Activated T-cell treated with anti-CD3 and anti-CD28 coated beads, Interleukin-2, amount 50 U/mL, for 72 hours (primary cell): ENCODE measurements at places on chromosomes 2 and 18. TPM values are rescaled to one million over a fixed set of nuclear protein-coding genes. Genes with fewer than 3 reads are reported as not detected.

Gene COLEC11
- total RNA-seq = 0.21 TPM

DNA sequence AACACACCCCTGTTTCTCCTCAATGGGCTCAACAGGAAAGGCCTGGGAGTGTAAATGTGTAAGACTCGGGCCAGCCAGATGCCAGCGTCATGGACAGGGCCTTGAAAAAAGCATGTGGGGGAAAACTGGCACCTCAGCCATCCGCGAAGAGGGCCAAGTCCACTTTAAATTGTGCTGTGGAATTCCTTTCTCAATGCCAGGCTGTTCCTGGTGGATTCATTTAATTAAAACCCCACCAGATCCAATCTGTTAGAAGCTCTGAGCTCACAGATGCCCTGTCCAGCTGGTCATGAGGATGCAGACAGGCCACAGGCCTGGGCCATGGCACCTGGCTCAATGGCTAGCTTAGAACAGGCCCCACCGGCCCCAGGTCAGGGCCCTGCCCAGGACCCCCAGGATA lies 24.8 kb downstream of the KCNK3 start:
- H3K4me3 ChIP-seq = no peak overlapping the region
- H3K4me1 ChIP-seq = no peaks in the 10 kb centered on the region
- H3K36me3 ChIP-seq = no peaks in the 10 kb centered on the region
- H3K27ac ChIP-seq = no peak overlapping the region
- no peak for DNase-seq

DNA sequence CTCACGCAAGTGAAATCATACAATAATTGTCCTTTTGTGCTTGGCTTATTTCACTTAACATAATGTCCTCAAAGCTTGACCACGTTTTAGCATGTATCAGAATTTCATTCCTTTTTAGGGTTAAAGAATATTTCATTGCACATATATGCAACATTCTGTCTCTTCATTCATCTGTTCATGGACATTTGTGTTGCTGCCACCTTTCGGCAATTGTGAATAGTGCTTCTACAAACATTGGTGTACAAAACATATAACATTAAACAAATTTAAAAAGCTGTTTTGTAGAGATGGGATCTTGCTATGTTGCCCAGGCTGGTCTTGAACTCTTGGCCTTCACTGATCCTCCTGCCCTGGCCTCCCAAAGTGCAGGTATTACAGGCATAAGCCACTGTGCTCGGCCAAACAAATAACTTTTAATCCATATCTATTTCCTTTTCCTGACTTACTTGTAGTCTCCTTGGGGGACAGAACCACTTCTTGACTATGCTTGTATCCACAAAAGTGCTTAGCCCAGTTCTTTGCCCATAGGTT lies 209.3 kb downstream of the SLC4A3 start:
- no peaks in the 10 kb centered on the region for H3K27me3 ChIP-seq
- H3K36me3 ChIP-seq = no peaks in the 10 kb centered on the region
- H3K4me3 ChIP-seq = no peak overlapping the region
- no peak for DNase-seq
- no peaks in the 10 kb centered on the region for H3K4me1 ChIP-seq
- H3K27ac ChIP-seq = no peak overlapping the region

DNA sequence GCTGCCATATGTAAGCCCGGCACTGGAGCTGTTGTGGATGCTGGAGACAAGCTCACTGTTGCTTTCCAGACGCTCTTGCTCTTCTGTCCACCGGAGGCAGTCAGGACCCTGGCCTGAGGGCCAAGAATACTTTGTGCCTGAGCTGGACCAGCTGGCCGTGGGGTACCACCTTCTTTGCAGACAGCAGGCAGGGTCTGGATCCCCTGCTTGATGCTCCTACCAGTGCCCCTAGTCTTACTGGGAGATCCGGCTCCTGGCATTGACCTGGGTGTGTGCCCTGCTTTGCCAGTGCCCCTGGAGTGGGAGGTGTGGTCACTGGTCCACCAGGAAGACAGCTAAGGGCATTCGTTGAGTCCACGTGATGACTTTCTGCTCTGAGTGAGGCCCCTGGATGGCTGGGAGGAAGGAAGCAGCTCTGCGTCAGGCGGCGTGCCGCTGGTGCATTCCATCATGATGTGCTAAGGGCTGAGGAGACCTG lies 59.3 kb downstream of the LRRFIP1 start:
- no peaks in the 10 kb centered on the region for H3K36me3 ChIP-seq
- H3K27ac ChIP-seq = no peak overlapping the region
- no peak for DNase-seq
- no peaks in the 10 kb centered on the region for H3K27me3 ChIP-seq

- H3K27me3 ChIP-seq = no peaks in the 10 kb centered on the region
- H3K4me1 ChIP-seq = no peaks in the 10 kb centered on the region
- peaks cover 2% of the 10 kb centered on the region for H3K36me3 ChIP-seq
- no peak for DNase-seq
- H3K27ac ChIP-seq = no peak overlapping the region
- no peak overlapping the region for H3K4me3 ChIP-seq
Measured at GRCh38 chr18:65983750-65984149, 232.9 kb downstream of the CDH7 start.

DNA sequence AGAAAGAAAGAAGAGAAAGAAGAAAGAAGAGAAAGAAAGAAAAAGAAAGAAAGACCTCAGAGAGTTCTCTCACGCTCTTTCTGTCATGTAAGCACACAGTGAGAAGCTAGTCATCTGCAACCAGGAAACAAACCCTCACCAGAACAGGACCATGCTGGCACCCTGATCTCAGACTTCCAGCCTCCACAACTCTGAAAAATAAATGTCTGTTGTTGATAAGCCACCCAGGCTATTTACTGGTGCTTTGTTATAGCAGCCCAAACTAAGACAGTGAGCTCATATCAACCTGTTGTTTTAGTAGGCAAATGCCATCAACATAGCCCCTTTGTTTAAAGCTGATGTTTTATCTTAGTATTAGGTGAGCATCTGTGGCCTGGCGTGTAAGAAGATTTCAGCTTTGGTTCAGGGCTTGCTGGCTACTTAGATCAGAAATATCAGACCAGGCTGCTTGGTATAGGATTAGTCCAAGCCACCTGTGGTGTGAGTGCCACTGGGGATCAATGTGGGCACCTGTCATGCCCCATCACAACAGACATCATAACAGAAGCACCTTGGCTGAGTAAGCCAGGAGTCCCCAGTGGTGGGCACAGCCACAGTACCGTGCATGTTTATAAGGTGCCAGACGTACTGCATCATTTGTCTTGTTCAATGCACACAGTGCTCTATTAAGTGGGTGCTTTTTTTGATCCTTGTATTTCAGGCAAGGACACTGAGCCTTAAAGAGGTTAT lies 94.4 kb downstream of the LBH start:
- no peaks in the 10 kb centered on the region for H3K36me3 ChIP-seq
- peak overlapping the region; percentile 42 for H3K4me3 ChIP-seq
- no peaks in the 10 kb centered on the region for H3K27me3 ChIP-seq
- H3K27ac ChIP-seq = peak overlapping the region; percentile 58
- peaks cover 35% of the 10 kb centered on the region for H3K4me1 ChIP-seq

DNA sequence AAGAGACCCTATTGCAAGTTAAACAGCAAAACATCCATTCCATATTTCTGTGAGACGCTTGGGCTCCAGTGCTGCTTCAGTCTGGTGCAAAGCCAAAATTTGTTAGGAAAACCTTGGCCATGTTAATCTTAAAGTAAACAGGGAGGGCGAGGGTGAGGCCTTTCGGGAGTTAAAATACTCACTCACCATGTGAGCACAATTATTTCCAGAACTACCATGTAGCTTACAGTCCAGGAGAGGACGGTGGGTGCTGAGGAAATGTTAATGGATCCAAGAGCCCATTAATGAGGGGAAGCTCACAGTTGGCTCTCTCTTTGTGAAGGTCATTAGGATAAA lies 286.4 kb downstream of the SLC8A1 start:
- no peak overlapping the region for H3K27ac ChIP-seq
- no peaks in the 10 kb centered on the region for H3K27me3 ChIP-seq
- H3K4me1 ChIP-seq = peaks cover 13% of the 10 kb centered on the region
- H3K36me3 ChIP-seq = no peaks in the 10 kb centered on the region
